Activated naive CD4-positive, alpha-beta T cell treated with anti-CD3 and anti-CD28 coated beads, Interleukin-2, amount 50 U/mL, for 16 hours (primary cell): ENCODE measurements at places on chromosomes 7 and 10.

DNA sequence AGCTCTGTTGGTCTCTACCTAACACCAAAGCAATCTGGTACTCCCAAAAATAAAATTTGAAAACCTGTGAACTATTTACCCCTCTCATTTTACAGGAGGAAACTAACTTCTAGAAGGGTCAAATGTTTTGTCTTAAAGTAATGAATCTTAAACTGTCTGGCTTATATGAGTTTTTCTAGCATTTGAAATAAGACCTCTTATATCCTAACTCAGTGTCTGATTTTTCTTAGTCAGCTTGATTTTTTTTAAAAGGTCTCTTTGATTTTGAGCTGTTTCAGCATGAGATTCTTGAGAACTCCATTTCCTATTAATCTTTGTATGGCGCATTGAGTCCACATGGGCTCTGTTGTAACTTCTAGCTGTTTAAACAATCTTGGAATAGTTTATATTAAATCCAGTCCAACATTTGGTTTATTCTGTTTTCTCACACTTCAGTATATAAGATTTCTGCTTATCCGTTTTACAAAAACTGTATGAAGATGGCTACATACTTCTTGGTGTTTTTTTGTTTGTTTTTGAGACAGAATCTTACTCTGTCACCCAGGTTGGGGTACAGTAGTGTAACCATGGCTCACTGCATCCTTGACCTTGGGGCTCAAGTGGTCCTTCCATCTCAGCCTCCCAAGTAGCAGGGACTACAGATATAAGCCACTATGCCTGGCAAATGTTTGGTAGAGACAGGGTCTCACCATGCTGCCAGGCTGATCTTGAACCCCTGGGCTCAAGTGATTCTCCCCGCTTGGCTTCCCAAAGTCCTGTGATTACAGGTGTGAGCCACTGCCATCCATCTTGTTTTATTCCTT, 91.1 kb downstream of the PPP1R9A start:
- DNase-seq, result no peak

- no peak for DNase-seq
Measured at GRCh38 chr7:36303202-36304098, 86.2 kb upstream of the ANLN start.

DNA sequence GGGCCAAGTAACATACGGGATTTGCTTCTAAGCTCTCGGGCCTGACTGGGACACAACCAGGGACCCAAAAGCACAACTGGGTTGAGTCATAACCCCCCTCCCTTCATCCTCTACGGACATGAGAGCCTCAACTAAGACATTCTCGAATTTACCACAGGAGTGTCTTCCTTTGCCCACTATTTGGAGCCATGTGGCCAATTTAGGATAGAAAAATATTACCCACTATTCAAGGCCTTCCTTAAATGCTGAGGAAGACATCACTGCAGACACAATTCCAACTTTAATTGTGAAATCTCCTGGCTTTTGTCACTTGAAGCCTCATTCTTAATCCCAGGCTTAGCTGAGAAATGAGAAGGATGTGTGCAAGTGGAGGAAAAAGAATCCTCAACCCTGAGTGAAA, 11.8 kb downstream of the CTBP2 start:
- no peak for DNase-seq

- no peak for DNase-seq
Measured at GRCh38 chr10:3470191-3470590, 297.6 kb upstream of the PITRM1 start.

- no peak for DNase-seq
Measured at GRCh38 chr7:72292794-72293193, 119.3 kb downstream of the CALN1 start.

DNA sequence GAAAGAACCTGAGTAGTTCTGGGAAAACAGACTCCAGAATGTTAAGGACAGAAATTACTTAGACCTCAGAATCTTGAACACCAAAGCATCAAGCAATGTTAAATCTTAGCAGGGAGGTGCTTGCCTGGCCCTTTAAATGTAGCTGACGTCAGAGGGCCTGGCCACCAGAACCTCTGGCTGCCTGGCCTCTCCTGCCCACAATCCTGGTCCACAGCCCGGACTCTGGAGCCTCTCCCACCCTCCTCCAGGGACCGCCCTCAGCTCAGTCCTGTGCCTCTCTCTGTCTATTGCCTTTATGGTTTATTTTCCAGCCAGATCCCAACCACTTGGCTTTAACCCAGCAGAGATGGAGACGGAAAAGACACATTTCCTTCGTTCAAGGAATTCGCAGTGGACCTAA, 42.2 kb upstream of the EGR2 start:
- DNase-seq, result no peak

GRCh38 chr10:101644002-101644401, 51.0 kb downstream of the FBXW4 start:
- DNase-seq, result no peak

DNA sequence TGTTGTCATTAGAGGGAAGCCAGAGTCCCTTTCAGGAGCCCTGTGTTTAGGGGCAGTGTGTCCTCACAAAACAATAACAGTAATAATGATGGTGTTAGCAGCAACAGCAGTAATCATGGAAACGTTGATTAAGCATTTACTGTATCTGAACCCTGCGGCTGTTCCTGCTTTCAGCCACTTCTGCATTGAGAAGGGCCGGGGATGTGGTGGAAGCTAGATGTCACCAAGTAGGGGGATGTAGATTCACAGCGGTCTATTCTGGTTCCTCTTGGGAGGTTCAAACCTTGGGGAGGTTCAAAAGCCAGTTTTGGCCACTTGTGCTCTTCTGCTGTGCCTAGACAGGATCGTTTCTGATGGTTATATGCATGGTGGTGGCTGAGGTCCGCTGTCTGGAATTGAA, 44.8 kb downstream of the PRPF18 start:
- DNase-seq, result no peak

- no peak for DNase-seq
Measured at GRCh38 chr10:98224509-98224908, 43.5 kb downstream of the LOXL4 start.

- no peak for DNase-seq
Measured at GRCh38 chr7:141409219-141409618, 142.0 kb upstream of the AGK start.

DNA sequence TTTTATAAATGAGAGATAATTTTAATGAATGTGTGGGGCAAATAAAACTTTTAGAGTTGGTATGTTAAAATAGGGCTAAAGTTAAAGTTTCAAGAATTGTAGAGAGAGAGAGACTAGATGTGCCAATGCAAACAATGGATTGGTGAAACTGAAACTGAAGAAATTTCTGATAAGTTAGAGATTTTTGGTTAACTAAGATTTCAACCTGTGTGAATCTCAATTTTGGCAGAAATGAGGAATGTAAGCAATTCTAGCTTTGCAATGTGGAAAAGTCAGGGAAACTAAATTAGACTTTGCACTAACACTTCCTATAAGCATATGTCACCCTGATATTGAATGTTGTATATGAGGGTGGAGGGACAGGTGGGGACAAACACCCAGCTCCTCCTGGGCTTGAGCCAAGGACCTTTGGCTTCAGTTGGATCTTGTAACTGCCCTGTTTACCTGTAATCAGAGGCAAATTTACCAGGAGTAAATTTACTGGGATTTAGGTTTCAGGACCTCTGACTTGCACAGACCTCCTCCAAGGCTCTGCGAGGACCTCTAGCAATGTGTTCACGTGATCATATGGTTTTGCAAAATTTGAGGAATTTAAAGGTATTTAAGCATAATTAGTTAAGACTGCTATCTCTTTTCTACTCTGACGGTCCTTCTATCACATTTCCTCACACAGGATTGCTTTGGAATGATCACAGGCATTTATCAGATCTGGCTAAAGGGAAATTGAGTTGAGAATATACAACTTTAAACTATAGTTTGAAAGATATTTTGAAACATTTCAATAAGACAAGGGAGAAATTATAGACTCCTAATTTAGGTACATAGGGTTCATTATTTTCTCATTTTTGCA, 33.1 kb upstream of the RPA3 start:
- no peak for DNase-seq

DNA sequence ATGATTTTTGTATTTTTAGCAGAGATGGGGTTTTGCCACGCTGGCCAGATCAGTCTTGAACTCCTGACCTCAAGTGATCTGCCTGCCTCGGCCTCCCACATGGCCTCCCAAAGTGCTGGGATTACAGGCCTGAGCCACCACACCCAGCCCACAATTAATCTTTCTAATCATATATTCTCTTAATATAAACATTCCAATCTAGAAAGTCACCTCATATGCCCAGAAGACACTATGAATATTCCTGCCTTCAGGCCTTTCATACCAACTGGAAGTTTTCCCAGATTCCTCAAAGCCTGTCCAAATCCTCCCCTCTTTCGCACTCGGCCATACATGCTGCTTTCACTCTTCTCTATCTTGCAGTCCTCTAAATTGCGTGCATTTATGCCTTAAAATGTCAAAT, 32.6 kb downstream of the PDZD8 start:
- DNase-seq, result no peak

DNA sequence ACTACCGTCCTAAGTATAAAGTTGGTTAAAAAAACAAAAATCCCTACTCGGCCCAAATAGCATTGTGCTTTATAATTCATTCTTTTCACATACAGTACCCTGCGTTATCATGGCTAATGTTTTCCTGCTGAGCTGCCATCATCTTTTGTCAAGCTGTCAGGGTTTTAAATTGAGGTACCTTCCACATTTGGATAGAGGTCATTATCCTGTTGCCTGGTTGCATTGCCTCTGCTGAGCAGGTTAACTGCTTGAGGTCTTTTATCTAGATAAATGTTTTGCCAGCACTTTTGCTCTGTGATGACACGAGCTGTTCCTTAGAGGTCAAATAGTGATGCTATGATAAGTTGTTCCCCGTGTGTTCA, 94.4 kb upstream of the FZD1 start:
- no peak for DNase-seq

DNA sequence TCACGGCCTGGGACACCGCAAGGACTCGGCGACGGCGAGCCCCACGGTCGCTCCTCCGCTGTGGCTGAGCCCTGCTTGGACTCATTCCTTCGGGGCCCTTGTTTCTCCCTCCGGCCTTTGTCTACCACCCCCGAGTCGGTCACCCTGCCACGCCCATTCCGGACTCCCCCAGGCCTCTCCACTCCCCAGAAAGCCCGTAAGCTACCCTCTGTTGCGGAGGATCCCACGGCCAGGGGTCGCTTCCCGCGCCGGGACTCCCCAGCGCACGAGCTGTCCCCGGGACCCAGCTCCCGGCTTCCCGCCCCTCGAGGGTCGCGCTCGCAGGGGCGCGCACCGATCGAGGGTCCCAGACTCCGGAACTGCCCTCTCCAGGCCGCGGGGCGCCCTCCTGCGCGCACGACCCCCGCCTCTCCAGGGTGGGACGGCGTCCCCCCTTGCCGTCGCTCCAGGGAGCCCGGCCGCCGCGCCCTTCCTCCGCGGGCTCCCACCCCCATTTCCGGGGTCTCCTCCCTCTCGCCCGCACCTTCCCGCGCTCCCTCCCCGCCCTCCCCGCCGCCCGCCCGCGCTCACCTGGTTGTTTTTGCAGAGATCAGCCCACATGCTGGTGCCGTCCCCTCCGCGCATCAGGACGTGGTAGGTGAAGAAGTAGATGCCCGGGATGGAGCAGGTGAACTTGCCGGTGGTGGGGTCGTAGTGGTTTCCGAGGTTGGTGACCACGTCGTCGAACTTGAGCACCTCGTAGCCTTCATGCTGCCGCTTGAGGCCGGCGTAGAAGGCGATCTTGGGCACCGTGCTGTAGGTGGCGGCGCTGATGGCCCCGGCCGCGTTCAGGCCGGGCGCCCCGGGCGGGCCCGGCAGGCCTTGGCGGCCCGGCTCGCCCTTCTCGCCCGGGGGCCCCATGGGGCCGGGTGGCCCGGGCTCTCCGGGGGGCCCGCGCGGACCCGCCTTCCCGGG, 1.5 kb downstream of the C1QL3 start:
- DNase-seq, result peak; percentile 17

- DNase-seq, result no peak
Measured at GRCh38 chr7:104363355-104363754, 35.0 kb downstream of the LHFPL3 start.

GRCh38 chr7:102273749-102274712, 12.6 kb upstream of the SH2B2 start:
- DNase-seq, result no peak

GRCh38 chr10:53909791-53910190, 891.2 kb downstream of the PCDH15 start:
- DNase-seq, result no peak

DNA sequence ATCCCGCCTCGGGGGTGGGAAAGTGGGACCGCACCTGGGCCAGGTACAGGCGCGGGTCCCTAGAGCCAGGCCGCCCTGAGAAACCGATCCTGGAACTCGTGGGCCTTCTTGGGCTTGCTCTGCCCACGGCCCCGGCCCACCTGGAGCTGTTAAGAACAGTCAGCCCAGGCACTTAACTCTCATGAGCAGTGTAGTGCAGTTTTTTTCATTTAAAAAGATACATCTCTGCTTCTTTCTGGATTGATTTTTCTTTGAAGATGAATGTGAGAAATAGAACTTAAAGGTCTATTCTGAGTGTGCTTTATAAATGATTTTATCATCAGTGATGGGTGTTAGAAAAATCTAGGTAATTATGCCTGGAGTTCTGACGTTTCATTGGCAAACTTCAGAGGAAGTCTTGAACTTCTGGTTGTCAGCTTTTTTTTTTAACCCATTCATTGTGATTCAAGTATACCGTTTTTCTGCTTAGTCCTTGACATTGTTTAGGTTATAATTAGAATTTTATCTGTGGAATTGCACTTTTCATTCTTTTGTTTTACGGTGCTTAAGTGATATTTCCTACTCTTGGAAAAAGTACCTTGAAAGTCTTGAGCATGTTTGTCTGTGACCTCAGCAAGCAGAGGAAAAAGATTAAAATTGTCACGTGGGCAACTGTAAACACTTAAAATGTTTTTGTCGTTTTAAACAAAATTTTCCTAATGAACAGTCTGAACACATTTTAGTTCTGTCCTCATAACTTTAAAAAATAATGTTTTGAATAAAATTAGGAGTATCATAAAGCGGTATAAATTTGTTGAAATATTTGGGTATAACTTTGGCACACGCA, 906 bp downstream of the CDK1 start:
- DNase-seq, result no peak

DNA sequence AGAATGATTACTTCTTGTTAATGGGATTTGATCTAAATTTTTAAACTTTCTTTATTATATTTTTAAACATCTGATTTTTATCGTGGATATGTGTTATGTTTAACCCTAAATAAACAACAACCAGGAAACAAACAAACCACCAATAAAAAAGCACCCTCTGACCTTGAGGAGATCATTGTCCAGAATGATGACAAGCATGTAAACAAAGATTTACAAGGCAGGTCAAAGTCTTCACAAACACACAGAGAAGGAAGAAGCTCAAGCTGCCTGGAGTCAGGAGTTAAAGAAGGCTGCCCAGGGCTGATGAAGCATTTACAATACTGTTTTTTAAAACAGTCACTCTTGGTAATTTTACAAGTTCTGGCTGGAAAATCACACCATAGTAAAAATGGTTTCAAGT, 31.0 kb upstream of the EGFR start:
- DNase-seq, result no peak
